C1 segment of cervical spinal cord (tissue), 14 donors: ENCODE measurements at places on chromosomes 2 and 18.

- no peak for DNase-seq
These were observed 28.3 kb downstream of the RPL37A start for GRCh38 chr2:216526939-216527338.

GRCh38 chr2:55236992-55237543 is 4.6 kb downstream of the RPS27A start:
- DNase-seq = no peak

DNA sequence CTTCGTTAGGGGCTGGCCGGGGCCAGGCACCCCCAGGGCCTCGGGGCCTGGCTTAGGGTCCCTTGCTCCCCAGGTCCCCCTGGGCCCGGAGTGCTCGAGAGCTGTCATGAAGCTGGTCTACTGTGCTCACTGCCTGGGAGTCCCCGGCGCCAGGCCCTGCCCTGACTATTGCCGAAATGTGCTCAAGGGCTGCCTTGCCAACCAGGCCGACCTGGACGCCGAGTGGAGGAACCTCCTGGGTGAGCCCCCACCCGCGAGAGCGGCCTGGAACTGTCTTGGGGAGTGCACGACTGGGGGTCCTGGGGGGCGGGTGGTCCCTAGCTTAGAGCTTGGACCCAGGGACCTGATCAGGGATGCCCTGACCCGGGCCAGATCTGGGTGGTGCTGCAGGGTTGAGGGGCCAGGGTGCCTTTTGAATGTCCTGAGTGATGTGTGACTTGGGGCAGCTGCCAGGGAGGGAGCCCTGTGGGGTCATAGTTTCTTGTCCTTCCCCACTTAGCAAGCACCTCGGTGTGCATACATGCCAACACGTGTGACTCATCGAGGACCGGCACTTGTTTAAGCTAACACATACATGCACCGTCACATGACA is 27.9 kb downstream of the GPC1 start:
- no peak for DNase-seq

- DNase-seq = no peak
These were observed 93.1 kb downstream of the CABLES1 start for GRCh38 chr18:23228102-23229061.

- no peak for DNase-seq
These were observed 267.8 kb downstream of the TNS1 start for GRCh38 chr2:217735034-217735433.

- DNase-seq = no peak
These were observed 175.9 kb downstream of the SH3RF3 start for GRCh38 chr2:109304731-109305470.

GRCh38 chr2:48590017-48590416 is 27.6 kb upstream of the GTF2A1L start:
- no peak for DNase-seq

DNA sequence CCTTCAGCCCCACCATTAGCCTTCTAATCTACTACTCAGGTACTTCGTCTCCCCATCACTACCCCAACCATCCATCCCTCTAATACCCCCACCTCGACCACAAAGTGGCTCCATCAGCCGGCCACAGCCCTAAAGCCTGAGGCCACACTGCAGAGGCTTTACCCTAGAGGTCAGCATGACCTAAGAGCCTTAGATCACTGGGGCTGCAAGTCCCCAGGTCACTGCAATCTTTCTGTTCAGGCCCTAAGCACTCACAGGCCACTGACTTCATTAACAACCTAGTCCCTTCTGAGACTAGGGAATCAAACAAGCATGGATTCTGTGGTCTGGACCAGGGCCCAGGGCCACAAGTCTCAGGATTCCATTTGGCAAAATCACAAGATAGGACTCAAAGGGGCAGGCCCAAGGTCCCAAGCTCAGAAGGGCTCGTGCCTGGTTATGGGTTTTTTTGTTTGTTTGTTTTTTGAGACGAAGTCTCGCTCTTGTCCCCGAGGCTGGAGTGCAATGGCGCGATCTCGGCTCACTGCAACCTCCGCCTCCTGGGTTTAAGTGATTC is 37.0 kb upstream of the PKDCC start:
- DNase-seq = no peak

DNA sequence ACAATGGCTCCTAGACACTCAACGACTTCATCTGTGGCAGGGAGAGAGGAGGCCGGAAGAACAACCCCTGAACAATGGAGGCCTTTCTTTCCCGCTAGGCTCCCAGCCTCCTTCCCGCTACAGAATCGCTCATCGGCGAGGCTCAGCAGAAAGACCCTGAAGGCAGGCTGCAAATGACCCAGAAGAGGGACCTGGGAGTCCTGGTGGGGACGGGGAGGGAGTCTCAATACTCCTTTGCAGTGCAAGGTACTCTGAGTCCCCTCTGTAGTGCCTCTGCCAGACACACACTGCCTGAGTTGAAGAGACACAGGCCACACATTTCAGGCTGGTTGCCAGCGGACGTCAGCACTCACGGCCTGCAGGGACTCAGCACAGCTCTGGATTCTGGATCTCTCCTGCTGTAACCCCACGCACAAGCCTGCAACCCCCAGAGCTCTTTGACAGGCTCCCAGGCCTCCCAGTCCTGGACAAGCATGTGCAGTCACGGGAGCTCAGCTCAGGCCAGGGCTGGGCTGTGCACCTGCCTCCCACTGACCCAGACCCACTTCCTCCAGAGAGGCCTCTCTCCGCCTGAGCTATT is 6.1 kb downstream of the GPR17 start:
- peak; percentile 71 for DNase-seq

- DNase-seq = no peak
These were observed 39.6 kb downstream of the PAX8 start for GRCh38 chr2:113238871-113239839.

GRCh38 chr2:232511336-232511890 is 8.8 kb upstream of the PRSS56 start:
- DNase-seq = no peak

- DNase-seq = peak; percentile 9
These were observed 204.8 kb downstream of the TFCP2L1 start for GRCh38 chr2:121080013-121080772.

- DNase-seq = peak; percentile 54
These were observed at the start of gene IAH1 for GRCh38 chr2:9474361-9475057. Gene IAH1 (plus strand): TSS chr2:9474551. CDS start chr2:9474567, 16 bp downstream.

GRCh38 chr2:234078129-234078528 is 27.6 kb downstream of the SPP2 start:
- DNase-seq = no peak

DNA sequence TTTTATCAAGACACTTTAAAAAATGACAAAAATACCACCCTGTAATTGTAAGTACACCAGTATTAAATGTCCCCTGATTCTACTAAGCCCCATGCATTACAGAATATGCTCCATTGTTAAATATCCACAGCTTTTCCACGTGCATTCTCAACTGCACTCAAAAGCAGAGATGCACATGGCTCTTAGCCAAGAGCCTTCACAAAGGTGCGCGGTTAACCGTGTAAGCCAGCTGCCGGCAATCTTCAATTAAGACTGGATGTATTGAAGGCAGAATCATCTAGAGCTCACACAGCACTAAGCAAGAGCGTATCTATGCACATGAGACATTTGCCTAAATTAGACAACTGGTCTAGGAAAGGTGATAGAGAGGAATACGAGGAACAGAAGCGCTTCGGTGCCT is 278.3 kb downstream of the NAPG start:
- no peak for DNase-seq

- no peak for DNase-seq
These were observed 123.6 kb downstream of the MTX2 start for GRCh38 chr2:176392744-176393414.

- DNase-seq = no peak
These were observed 15.9 kb upstream of the C1QL2 start for GRCh38 chr2:119174216-119174992.

DNA sequence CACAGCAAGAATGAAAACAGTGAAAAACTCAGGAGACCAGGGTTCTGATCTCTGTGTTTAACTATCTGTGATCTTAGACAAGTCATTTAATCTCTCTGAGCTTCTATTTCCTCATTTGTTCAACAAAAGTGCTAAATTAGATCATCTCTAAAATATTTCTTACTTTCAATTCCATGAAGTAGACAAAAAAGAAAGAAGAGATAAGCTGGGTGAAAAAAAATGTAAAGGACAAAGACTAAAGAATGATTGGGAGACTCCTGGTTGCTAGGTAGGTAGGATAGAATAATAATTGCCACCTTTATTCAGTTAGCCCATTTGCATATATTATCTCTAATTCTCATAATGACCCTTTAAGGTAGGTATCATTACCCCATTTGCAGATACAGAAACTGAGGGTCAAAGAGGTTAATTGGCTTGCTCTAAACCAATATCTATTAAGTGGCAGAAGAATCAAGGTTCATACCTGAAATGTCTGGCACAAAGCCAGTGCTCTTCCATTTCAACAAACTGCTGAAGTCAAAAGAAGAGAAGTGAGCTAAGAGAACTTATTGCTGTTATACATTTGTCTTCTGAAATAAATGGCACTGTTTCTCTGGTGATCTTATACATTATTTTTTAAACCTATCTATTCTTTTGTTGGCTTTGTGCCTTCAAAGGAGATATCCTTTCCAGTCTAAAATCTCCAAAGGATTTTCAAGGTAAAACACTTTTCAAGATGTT is 141.7 kb downstream of the OTX1 start:
- DNase-seq = no peak

- DNase-seq = no peak
These were observed 738.2 kb upstream of the GCFC2 start for GRCh38 chr2:76448956-76449355.

DNA sequence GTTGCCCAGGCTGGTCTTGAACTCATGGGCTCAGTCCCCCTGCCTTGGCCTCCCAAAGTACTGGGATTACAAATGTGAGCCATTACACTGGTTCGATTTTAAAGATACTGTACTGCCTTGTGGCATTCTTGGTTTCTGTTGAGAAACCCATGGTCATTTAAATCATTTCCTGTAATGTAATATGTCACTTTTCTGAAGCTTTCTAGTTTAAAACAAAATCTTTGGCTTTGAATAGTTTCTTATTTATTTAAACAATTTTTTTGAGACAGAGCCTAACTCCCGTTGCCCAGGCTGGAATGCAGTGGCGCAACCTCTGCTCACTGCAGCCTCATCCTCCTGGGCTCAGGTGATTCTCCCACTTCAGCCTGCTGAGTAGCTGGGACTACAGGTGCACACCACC is 8.9 kb downstream of the ZNF512 start:
- no peak for DNase-seq
